ENCODE measurements at places on chromosomes 7 and 10.
A peak's percentile ranks its signal among the peaks of the same experiment; 100 is the strongest.

- peak; percentile 41 for DNase-seq
These were observed 751 bp upstream of the GTPBP10 start for GRCh38 chr7:90345595-90346335.

- no peak for DNase-seq
These were observed 143.3 kb downstream of the SLC25A13 start for GRCh38 chr7:96178581-96178980.

DNA sequence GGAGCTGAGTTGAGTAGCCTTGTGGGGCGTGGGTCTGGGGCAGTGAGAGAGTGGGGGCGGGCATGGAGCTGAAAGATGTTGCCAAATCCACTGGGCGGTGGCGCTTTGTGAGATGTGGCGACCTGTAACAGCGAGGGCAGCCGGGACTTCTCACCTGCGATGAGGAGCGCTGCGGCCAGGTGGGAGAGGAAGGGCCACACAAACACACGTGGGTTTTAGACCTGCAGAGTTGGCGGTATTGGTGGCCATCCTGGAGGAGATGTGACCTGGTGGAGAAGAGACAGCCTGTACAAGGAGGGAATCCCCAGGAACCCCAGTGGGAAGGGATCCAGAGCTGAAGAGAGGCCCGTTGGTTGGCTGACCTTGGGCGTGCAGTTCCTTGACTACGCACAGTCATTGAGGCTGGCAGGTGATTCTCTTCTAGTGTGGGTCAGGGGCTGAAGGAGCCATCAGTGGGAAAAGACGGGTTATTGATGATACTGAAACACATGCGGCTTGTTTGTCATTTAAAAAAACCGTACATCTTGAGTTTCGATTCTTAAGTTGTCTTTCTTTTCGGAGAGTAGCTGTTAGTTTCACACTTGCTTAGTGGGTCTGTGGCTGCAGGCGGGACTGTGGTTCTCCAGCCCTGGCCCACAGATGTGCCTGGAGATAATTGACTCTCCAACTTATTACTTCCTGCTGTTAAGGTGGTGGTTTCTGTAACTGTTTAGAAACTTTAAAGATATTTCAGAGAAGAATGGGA is 2.4 kb downstream of the CHST12 start:
- no peak for DNase-seq

DNA sequence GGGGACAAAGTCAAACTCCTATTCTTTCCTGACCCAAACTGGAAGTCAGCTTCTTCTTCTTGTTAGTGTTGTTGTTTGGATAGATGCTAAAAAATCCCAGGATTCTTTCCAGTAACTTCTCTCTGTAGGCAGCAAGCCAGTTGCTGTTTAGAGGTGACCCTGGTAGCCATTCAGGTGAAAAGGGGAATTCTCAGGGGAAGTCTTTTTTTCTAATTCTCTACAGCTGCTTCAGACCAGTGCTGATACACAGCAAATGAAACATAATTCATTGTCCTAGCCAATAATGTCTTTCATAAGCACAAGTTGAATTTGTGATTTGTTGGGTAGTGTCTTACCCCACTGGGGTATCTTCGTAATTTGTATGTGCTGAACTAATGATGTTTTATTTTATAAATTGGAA is 357.3 kb downstream of the BBS9 start:
- DNase-seq: no peak

- DNase-seq: no peak
These were observed 115.8 kb downstream of the THSD7A start for GRCh38 chr7:11716185-11716584.

DNA sequence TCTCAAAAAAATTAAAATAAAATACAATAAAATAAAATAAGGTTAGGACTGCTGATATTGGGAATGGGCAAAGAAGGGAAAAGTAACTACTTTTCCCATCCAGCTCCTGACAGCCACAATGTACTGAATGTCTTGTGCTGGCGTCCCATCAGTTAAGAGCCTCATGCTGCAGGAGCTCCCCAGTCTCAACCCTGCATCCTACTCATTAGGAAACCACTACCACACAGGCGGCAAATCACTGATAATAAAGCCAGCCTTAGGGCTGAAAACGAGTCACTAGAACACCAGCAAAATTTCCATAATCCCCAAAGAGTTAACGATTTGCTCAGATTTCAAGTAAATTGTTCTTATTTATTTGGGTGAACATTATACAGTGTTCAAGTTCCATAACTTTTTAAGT is 4.3 kb downstream of the YWHAG start:
- no peak for DNase-seq

- no peak for DNase-seq
These were observed 987 bp downstream of the INA start for GRCh38 chr10:103277713-103278536.

DNA sequence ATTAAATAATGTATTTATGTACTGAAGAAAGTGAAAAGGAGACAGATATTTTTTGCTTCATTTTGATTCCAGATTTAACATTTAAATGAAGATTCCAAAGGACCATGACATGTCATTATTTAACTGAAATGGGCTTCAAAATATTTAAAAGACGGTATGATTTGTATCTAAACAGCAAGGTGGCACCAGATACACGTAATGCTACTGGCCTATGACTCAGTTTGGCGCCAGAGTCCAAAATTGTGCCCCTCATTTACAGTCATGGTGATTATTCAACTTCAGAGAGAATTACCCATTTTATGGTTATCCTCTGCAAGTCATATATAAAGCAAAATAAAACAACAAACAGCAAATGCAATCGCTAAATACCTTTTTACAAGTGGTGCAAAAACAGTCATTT is 94.5 kb downstream of the ETV1 start:
- DNase-seq: no peak

DNA sequence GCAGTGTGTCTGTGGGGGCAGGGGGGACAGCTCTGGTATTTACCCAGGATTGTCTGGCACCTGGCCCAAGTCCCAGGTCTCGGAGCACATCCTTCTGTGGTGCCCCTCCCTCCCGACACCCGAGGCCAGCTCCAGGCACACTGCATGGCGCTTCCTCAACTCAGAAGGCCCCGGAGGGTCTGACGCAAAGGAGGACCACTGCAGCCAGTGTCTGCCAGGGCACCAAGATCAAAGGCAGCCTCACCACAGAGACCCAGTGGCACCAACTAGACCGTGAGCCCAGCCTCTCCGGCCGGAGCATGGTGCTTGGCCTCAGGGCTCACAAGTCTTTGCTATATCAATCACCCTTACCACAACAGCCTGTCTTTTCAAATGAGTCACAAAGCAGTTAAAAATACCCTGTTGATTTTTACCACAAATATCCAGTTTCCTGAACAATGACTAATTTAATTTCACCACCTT is 99.3 kb upstream of the DDC start:
- DNase-seq: no peak

GRCh38 chr7:64685741-64686140 is 19.8 kb downstream of the ZNF107 start:
- DNase-seq: no peak

GRCh38 chr7:41148521-41148951 is 554.4 kb downstream of the INHBA start:
- DNase-seq: no peak

- peak; percentile 79 for DNase-seq
These were observed 40.1 kb downstream of the LYZL1 start for GRCh38 chr10:29328983-29329382.

GRCh38 chr7:2802504-2803341 is 41.4 kb downstream of the GNA12 start:
- no peak for DNase-seq

GRCh38 chr10:5631936-5632335 is 34.5 kb downstream of the ASB13 start:
- DNase-seq: no peak

DNA sequence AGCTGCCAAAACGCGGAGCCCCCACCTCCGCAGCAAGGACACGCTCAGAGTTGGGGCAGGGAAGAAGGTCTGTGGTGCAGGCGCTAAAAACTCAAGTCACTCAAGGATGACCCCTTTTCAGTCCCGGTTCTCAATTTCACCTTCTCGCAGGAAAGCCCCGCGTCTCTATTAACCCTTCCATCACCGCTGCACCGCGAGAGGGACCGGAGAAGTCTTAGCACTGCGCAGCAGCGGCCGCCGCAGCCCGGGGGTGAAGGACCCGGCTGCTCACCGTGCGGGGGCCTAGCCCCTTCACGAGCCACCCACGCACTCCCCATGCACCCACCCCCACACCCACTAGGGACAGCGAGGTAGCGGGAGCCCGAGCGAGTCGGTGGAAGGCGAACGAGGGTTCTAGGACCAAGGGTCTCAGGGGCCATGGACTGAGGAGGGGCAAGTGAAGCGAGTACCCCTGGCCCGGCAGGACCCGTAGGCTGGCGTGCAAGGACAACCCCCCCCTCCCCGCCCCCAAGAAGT is 162.9 kb downstream of the SH3PXD2A start:
- no peak for DNase-seq

DNA sequence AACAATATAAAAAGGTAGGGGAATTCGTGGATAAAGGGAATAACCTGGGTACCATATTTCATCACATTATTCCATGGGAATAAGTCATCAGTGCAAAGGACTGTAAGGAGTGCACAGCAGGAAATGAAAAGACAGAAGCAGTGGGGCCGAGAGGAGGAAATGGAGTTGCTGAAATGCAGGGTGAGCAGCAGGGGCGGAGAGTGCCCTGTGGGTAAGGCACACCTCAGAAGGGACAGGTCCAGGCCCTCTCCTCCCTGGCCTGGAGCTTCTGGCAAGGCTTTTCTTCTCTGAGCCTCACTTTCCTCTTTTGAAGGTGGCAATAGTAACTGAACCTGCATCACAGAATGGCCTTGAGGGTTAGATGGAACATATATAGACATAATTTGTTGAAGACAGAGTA is 26.2 kb downstream of the IKZF1 start:
- no peak for DNase-seq

DNA sequence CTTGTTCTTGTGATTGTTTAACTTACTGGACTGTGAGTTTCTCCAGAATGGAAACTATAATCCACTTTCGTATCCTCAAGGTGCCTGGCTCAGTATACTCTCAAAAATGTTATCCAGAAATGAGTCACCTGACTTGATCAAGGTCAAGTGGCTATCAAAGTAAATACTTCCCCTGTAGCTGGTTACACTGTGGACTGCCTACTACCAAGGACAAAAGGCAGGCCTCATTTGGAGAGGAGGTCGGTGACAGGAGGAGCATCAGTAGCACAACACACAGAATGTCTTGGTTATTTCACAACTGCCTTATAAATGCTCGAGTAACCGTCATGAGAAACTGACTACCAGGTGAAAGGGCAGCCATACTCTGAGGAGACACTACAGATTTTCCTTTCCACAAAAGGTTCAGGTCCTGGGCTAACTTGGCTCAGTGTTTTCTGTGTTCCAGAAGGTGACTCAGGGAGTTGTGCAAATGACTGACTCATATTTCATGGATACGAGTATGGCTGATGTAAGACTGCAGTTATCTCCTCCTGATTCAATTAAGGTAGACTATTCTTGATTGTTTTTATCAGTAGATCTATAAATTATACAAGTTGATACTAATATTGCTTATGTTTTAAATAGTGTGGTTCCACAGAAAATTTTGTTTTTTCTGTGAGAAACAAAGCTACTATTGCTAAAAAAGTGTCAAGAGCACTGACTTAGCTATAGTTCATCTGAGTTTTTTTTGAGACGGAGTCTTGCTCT is 4.2 kb upstream of the CCNY start:
- DNase-seq: no peak
